ENCODE measurements at places on chromosomes 4 and X.
A peak's percentile ranks its signal among the peaks of the same experiment; 100 is the strongest.

DNA sequence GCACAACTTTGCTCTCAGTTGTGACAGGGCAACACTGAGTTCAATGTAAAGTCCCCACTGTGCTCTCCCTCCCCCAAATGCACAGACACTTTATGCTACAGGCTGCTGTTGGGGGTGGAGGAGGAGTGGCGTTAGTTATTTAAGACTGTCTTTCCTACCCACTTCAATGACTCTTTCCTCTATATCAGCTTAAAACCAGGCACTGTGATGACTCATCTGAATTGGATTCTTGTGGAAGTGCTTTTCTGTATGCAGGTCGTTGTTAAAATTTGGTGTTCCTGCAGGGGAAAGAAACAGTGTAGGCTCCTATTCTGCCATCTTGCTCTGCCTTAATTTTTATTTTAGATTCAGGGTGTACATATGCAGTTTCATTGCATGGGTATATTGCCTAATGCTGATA is 1157.2 kb upstream of the ADGRL3 start:
- no peak for DNase-seq

- no peak for DNase-seq
These were observed 95.9 kb upstream of the MYOZ2 start for GRCh38 chr4:119039779-119040178.

DNA sequence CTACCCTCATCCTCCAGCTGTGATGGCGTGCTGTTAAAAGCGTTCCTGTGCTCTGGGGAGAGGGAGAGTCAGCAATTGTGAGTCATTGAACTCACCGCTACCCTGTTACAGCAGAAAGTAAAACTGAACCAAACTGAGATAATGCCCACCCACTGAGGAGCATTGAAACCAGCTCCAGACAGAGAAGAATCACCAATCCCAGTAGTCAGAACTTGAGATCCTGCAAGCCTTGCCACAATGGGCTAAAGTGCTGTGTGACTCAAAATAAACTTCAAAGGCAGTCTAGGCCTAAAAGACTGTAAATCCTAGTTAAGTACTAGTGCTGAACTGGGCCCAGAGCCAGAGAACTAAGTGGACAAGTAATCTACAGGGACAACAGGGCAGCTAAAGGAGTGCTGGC is 1394.2 kb upstream of the DIAPH2 start:
- no peak for DNase-seq

DNA sequence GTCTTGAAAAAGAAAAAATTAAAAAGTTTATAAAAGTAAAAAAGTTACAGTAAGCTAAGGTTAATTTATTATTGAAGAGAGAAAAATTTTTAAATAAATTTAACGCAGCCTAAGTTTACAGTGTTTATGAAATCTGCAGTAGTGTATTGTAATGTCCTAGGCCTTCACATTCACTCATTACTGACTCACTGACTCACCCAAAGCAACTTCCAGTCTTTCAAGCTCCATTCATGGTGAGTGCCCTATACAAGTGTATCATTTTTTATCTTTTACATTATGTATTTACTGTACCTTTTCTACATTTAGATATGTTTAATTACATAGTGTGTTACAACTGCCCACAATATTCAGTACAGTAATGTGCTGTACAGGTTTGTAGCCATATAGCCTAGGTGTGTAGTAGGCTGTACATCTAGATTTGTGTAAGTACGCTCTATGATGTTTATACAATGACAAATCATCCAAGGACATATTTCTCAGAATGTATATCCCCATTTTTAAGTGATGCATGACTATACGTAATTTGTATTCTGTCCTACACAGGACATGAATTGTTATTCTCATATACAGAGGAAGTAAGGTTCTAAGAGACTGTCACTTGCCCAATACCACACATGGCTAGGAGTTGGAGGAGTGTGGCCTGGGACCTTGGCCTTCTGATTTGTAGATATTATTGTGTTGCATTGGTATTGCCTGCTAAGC is 19.5 kb upstream of the PDCL2 start:
- no peak for DNase-seq

- no peak for DNase-seq
These were observed 22.0 kb downstream of the CT47C1 start for GRCh38 chrX:119094819-119095218.

GRCh38 chr4:174616661-174617060 is 94.4 kb upstream of the HPGD start:
- no peak for DNase-seq

GRCh38 chr4:10023050-10023419 is 1.7 kb upstream of the SLC2A9 start:
- DNase-seq: no peak

DNA sequence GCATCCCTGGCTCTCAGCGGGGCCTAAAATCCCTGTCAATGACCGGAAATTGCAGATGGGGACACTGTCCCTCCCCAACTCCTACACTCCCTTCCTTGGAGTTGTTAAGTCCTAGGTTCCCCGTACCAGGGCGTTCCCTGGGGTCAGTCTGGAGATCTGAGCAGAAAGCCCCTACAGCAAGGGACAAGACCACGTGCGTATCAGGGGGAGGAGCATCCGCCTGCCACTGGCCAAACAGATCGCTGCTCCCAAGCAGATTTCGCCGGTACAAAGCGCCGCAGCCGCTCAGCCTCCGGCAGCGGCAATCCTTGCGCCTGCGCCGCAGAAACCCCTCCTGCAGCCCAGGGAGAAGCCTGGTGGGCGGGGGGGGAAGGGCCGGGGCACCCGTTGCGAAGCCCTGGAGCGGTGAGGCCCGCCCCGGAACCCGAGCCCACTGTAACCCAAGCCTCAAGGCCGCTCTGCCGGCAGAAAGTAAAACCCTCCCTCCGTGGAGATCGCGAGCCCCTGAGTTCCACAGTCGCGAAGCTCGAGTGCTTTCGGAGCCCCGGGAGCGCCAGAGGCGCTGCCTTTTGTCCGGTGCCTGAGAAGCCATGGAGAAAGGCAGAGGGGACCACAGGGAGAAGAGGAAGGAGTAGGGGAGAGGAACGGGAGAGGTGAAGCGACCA is 2.7 kb downstream of the CRMP1 start:
- DNase-seq: peak; percentile 90

- no peak for DNase-seq
These were observed 932.5 kb downstream of the SH3BGRL start for GRCh38 chrX:82134378-82134777.

DNA sequence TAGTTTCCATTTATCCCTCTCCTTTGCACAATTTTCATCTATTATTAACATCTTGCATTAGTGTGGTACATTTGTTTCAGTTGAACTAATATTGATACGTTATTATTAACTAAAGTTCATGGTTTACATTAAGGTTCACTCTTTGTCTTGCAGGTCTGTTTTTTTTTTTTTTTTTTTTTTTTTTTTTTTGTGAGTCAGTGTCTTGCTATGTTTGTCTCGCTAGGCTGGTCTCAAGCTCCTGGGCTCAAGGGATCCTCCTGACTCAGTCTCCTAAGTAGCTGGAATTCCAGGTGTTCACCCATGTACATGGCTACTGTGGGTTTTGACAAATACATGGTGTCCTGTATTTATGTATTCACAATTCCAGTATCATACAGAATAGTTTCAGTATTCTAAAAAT is 6.8 kb downstream of the TBC1D19 start:
- no peak for DNase-seq

GRCh38 chr4:76738086-76738931 is 159.6 kb downstream of the SOWAHB start:
- DNase-seq: peak; percentile 71

DNA sequence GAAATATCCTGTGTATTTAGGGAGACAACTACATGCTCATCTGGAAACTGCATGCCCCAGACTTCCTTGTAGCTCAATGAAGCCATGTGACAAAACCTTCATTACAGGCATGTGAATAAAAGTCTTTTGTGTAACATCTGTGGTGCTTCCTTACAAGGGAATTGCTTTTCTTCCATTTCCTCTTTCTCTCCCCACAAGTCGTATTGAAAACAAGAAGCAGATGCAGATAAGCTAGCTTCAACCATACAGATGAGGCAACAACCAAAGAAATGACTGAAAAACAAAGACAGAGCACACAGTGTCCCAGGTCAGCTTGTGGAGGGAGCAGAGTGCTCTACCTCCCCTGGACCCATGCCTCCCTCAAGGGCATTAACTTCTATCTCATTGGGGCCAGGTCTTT is 115.8 kb upstream of the INPP4B start:
- DNase-seq: peak; percentile 3

GRCh38 chrX:134377537-134377936 is 82.4 kb upstream of the HPRT1 start:
- DNase-seq: peak; percentile 38

DNA sequence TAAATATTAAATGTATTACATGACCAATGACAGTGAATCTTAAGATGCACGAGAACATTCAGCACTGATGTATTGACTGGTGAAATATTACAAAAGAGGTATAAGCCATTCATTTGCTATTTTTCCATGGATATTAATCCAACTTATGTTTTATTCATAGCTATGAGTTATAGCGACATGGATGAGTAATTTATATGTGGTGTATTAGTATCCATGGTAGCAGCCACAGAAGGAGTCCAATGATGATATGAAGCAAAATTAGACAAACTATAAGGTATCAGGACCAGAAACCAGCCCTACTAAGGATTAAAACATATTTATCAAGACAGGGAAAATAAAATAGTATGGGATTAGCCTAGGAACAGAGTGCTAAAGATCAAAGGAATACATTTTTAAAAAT is 50.7 kb downstream of the THAP9 start:
- no peak for DNase-seq

DNA sequence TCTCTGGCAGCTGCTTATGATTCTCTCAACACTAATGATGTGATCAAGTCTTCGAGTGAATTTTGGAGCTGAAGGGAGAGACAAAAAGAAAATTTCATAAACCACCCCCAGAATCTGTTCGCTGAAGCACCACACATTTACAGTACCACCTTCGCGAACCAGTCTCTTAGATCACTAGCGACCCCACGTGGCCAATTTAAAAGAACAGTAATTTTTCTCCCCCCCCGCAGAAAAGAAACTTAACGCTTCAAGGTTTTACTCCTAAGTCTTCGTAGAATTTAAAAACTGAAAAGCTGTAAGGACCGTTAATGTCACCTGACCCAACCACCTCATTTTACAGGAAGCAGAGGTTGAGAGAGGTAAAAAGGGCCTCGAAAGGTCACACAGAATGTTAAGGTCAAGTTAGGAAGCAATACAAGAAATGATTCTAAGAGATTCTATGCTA is 187.5 kb downstream of the QDPR start:
- DNase-seq: peak; percentile 11

DNA sequence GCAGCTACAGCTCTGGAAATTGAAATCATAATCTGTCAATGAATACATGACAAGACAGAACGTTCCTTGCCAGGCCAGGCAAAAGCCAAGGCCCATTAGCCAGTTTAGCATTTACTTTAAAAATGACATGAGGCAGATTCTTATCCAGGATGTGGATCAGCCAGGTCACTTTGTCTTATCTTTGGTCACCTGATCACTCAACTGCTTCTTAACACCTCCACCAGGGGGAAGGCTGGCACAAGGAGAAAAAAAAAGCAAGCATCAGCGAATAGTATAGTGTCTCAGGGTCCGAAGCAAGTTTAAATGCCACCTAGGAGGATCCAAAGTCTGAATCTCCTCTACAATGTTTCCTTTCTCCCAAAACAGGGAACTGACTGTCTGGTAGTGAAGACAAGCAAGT is 18.8 kb downstream of the ATP1B4 start:
- peak; percentile 1 for DNase-seq

DNA sequence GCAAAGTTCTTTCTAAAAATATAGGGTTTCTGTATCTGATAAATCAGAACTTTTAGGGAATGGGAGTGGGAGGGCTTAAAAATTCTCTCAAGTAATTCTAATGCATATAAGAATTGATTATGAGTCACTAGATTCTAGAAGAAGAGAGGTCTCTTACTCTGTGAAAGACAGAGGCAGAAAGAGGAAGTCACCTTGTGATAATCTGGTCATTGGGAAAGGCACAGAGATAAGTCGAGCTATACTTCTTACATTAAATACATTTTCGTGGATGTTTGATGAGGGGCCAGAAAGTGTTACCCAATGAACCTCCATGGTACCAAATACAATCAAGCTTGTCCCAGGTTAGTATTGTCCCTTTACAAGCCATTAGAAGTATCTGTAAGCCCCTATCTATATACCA is 134.4 kb downstream of the MAD2L1 start:
- no peak for DNase-seq

- DNase-seq: no peak
These were observed 3.4 kb downstream of the ABHD18 start for GRCh38 chr4:127968586-127968985.

GRCh38 chrX:150205011-150205410 is 158.1 kb upstream of the MAMLD1 start:
- no peak for DNase-seq

DNA sequence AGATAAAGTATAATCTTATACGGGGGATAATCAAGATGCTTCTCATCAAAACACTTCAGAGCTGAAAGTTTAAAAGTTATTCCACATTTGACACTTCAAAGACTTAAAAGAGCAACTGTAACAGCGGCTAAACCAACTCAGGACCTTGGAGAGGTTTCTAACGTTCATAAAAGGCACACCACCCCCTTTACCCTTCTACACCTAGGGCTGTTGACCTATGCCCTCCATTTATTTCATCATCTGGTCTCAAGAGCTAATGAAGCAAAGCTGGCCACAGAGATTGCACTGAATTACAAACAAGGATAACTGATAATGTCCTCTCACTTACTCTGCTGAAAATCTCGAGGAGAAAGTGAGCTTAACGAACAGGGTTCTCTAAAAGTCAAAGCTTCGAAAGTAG is 1.1 kb upstream of the RPS6KA6 start:
- peak; percentile 0 for DNase-seq

- no peak for DNase-seq
These were observed 298.2 kb upstream of the ARSJ start for GRCh38 chr4:114277690-114278089.

- DNase-seq: no peak
These were observed 113.4 kb upstream of the TMEM47 start for GRCh38 chrX:34770511-34770910.

- no peak for DNase-seq
These were observed 36.8 kb upstream of the ARSD start for GRCh38 chrX:2965965-2966364.

DNA sequence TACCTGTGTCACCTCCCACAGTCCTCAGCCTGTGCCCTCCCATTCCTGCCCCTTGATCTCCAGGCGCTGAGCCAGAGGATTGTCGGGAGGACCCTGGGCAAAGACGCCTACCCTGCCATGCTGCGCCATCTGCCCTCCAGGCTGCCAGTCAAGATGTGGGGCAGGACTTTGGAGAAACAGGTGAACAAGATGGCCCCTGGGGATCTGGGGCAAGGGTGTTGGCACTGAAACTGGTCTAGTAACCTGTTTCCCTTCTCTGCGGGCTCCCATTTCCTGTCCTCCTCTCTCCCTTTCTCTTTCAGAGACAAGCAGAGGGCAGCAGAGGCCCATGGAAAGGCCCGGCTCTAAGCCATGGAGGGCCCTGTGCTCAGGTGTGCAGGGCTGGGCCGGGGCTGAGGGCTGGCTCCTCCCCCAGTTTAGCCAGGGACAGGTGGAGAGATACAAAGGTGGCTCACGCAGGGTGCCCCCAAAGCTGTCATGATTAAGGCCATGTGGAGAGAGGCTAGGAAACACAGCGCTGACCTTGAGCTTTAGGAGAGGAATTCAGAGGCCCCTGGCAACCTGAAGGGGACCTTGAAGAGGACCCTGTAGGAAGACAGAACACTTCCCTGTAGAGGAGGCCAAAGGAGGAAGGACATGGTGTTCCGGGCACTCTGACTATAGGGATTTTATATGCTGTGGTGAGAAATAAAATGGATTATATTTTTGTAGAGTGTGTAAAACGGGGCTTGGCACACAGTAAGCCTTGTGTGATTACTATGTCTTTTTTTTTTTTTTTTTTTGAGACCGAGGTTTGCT is at the start of gene GLOD5:
GLOD5 (plus strand) TSS at position 74 of the 798 bp plus-strand sequence; CDS start at position 118, 44 bp downstream.
- peak; percentile 54 for DNase-seq

GRCh38 chr4:183409934-183410333 is 34.5 kb upstream of the CDKN2AIP start:
- DNase-seq: no peak

- no peak for DNase-seq
These were observed 118.0 kb upstream of the GLRA2 start for GRCh38 chrX:14411326-14411725.
